Stimulated activated CD8-positive, alpha-beta memory T cell treated with anti-CD3 and anti-CD28 coated beads, Interleukin-4, amount 100 ng/mL, for 4 hours (primary cell): ENCODE measurements at places on chromosomes 16 and 17.

- DNase-seq: no peak
Measured at GRCh38 chr16:27624154-27625049, 74.5 kb downstream of the KATNIP start.

DNA sequence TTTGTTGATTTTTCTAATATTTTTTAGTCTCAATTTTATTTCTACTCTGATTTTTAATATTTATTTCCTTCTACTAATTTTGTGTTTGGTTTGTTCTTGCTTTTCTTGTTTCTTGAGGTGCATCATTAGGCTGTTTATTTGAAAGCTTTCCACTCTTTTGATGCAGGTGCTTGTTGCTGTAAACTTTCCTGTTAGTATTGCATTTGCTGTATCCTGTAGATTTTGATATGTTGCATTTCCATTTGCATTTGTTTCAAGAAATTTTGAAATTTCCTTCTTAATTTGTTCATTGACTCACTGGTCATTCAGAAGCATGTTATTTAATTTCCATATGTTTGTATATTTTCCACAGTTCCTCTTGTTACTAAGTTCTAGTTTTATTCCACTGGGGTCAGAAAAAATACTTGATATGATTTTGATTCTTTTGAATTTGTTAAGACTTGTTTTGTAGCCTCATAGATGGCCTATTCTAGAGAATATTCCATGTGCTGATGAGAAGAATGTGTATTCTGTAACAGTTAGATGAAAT, 43.1 kb upstream of the NACA2 start:
- no peak for DNase-seq

GRCh38 chr16:13542284-13542683, 377.7 kb upstream of the ERCC4 start:
- no peak for DNase-seq

GRCh38 chr17:77476931-77477805, 336.4 kb downstream of the SEC14L1 start:
- DNase-seq: no peak

DNA sequence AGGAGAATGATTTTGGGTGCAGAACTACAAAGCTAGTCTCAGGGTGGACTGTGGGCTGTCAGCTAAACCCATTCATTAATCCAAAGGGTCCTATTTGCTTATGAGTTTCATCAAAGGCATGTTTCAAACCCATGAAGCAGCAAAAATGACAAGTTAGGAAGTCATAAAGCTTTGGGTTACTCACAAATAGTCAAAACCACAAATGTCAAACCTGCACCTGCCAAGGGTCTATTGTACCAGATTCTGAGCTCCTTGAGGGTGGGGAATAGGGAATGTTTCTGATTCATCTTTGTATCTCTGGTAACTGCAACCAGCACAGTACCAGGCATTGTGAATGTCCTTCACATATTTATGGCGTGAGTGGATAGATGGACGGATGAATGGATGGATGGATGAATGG, 317.7 kb downstream of the MAF start:
- no peak for DNase-seq

GRCh38 chr17:73455050-73455687, 143.4 kb upstream of the CDC42EP4 start:
- DNase-seq: no peak

GRCh38 chr17:39667945-39668924, at the start of gene PNMT:
TSS of gene PNMT (plus strand) at chr17:39668453. CDS start at chr17:39668476, 23 bp downstream.
- DNase-seq: peak; percentile 40

DNA sequence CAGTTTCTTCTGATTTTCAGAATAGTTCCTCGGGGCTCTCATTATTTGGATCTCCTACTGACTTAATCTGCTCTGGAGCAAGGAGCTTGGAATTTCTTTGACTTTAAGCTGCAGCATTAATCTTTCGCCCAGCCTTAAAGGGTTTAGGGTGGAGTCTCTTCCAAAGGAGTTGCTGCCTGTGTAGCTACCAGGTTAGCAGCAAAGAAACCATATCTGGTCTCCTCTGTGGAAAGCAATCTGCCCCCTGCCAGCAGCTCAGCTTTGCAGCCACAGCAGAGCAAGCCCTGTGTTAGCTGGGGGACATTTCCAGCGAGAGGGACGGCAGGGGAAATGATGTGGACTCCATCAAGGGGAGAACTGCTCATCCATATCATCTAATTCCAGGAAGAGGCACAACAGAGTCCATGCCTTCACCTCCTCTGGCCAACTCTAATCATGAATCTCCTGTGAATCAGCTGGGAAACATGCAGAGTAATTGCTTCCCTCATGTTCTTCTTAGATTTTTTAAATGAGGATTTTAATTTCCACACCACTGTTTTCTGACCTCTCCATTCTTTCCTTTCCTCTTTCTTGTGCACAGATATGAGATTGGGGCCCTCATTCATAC, 827.6 kb upstream of the CA10 start:
- no peak for DNase-seq

DNA sequence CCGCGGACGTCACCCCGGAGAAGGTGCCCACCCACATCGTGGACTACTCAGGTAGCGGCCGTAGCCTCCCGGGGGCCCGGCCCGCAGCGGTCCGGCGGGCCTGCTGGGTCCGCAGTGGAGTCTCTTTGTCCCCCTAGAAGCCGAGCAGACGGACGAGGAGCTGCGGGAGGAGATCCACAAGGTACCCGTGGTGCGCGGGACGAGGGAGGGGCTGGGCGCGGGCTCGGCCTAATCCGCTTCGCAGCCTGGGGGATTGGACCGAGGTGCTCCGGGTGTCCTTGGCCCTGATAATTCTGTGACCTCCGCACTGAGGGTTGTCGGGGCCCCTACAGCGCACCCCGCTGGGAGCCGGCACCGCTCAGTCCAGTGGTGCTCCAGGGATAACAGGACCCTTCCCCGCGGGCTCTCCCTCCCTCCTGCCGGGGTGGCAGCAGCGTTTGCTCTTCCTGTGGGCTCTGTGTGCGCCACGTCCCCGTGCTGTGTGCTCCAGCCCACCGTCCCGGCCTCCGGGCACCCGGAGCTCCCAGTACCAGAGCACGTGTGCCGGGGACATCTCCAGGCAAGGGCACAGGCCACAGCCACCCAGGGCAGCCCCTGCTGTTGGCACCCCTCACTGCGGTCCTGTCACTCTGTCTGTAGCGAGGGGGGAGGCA, 713 bp downstream of the RHOT2 start:
- DNase-seq: no peak

DNA sequence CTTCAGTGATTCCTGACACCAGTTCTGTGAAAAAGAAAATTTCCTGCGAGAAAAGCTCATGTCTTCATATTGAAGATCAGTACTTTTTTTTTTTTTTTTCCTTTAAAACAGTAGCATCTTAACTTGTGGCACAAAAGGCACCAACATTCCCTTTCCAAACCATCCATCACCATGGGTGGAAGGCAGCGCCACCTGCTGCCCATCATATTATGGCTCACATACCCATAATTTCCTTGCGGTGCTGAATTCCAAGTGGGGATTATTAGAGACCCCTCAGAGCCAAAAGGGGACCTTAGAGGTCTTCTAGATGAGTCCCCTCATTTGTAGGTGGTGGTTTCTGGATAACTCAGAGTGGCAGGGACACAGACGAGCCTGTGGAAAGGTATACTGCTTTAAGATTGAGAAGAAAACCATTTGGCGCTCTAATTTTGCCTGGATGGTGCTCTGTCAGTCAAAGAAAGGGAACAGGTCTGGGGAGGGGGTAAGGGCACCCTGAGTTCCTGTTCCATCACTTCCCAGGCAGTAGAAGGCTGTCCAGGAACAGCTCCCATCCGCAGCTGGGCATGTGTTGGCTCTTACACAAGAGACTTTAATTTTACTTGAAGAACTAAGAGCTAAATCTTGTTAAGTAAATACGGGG, 7.9 kb upstream of the SOST start:
- peak; percentile 17 for DNase-seq

- DNase-seq: no peak
Measured at GRCh38 chr17:49898366-49899190, 50.7 kb upstream of the TAC4 start.

DNA sequence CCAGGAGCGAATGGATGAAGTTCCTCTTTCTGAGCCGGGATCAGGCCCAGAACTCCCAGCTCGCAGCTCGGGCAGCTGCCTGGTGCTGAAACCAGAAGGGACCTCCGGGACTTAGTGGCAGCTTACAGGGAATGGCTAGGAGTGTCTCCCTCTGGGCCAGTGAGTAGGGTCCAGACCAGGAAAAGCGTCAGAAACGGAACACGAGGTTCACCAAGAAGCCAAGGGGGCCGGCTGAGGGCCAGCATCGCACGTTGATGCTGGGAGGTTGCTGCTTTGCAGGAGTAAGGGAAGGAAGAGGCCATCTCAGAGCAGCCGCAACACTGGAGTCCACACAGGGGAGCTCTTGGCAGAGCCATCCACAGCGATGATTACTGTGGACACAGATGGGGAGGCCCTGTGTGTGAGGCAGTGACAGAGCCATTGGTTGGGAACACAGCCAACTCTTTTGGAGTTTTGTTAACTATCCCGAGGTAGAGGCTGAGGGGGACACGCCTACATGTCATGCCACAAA, 74.0 kb upstream of the CREBBP start:
- no peak for DNase-seq

DNA sequence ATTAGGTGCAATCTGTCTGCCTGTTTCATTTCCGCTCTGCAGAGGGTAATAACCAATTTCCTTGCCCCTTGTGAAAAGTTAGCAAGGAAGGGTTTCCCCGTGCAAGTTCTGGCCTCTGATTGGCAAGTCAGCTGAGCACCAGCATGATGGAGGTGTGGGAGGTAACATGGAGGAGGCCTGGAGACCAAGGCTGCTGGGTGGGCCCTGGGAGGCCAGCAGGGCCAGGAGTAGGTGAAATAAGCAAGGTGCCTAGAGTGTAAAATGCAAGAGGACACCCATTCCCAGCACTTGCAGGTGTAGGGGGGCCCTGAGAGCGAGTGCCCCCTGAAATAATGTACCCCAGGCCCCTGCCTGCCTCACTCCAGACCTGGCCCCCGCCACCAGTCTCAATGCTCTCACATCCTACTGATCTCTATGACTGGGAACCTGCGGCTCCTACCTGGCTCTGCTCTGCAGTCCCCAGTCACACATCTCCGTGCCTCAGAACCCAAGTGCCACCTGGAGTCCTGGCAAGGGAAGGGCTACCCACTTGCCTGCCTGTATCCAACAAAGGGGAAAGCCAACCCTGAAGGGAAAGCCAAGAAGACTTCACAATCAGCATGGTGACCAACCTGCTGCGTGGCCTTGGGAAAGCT, 116.2 kb downstream of the C16orf78 start:
- DNase-seq: no peak

- DNase-seq: no peak
Measured at GRCh38 chr16:56889206-56889605, 24.2 kb downstream of the SLC12A3 start.
